ENCODE measurements at places on chromosomes 16 and 17.

DNA sequence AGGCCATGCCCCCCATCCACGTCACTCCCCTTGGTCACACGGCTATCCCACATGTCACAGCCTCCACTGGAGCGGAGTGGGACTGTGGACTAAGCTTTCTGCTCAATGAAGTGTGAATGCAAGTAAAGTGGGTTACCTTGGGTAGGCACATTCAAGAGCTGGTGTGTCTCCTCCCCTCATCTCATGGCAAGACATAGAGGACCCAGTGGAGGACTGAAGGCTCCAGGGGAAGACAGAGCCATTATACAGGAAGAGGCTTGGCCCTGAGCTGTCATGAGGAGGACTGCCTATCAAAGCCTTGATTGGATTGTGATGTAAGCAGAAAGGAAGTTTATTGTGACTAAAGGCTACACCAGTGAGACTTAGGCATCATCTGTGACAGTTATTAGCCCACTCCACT, 129.2 kb upstream of the CCL2 start:
- DNase-seq: no peak

GRCh38 chr17:56111706-56112485, 41.4 kb upstream of the ANKFN1 start:
- no peak for DNase-seq

DNA sequence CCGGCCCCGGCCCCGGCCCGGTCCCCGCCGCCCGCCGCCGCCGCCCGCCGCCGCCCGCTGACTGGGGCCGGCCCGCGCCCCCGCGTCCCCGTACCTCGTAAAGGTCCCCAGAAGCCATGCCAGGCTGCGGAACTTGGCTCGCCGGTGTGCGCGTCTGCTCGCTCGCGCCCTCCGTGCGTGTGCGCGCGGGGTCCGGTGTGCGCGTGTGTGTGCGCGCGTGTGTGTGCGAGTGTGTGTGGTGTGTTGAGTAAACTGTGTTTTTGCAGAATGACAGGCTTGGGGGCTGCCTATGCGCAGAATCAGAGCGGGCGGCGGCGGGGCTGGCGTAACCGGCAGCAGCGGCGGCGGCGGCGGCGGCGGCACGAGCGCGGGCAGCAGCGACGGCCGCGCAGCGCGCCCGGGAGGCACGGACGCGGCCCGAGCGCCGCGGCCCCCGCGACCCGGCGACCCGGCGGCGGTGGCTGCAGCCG, 307 bp downstream of the CDYL2 start:
- DNase-seq: no peak

- DNase-seq: no peak
These were observed 94.0 kb downstream of the MRTFB start for GRCh38 chr16:14164916-14165662.

GRCh38 chr16:86277221-86277620, 233.1 kb upstream of the FOXF1 start:
- no peak for DNase-seq

DNA sequence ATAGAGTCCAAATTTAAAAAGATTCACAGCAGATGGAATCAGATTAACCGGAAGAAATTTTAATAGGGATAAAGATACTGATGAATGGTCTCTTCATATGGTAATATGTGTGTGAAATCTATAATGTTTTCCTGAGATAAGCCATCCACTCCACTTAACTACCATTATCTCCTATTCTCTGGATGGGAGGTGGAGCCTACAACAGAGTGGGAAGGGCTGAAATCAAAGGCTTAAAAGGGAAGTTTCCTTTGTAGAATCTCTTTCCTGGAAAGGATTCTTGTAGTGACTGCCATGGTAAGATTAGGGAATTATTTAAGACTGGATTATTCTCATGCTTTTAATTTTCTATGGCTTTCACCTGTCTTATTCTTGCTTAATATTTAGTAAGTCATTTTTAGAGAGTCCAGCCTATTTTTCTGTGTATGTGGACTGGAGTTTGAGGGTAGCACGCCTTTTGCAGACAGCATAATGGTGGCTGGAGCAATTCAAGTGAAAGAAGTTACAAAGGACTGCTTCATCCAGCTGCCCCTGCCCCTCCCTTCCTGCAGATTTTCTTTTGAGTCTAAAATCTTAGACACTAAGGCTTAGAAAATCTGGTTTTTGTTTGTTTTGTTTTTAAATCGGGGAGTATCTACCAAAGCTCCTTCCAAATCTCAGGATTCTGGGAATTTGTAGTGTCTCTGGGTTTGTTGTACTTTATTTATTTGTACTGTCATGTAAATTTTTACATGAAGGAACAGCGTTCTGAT, 26.5 kb downstream of the KAT7 start:
- DNase-seq: no peak

DNA sequence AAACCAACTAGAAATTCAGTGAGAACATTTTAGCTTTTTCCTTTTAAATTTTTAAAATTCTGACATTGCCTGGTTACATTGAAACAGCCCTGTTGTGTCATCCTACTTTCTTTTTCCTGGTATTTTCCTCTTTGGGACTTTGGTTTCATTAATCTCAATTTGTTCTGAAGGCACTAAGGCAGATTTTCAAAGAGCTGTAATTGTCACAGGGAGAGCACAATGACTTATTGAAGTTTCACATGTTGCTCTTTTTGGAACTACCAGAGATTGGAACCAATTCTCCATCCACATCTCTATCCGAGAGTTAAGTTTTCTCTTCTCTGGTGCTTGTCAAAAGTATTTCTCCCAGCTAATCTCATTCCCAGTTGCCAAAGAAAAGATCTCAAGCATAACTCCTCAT, 144.7 kb upstream of the TBX2 start:
- no peak for DNase-seq

DNA sequence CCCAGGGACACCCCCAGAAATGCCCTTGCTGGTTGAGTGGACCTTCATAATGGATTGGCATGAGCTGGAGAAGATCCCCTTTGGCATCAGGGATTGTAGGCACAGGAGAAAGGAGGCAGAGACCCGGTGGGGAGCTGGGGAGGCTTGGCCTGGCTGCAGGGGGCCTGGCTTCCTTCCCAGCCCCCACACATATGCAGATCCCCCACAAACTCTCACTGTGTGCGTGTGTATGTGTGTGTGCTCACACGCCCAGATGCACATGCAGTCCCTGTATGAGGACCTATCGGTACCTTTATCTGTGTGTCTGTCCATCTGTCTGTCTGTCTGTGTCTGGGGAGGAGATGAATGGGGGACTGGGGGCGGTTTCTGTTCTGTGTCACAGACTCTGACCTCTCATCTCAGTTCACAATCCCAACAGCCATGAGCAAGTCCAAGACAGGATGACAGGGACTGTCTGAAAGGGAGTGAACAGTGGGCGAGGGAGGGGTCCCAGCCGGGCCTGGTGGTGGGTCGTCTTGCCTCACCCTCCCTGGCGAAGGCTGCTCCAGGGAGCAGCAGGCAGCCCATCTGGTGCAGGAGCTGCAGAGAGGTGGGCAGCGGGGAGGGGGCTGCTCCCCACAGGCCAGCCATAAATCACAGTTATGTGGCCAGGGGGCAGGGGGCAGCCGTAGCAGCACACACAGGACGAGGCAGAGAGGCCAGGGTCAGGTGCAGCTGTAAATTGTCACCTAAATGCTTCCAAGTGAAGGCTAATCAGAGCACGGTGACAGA, 46.7 kb upstream of the LHX1 start:
- DNase-seq: no peak

- DNase-seq: no peak
These were observed 19.2 kb downstream of the WFDC1 start for GRCh38 chr16:84313921-84314320.

DNA sequence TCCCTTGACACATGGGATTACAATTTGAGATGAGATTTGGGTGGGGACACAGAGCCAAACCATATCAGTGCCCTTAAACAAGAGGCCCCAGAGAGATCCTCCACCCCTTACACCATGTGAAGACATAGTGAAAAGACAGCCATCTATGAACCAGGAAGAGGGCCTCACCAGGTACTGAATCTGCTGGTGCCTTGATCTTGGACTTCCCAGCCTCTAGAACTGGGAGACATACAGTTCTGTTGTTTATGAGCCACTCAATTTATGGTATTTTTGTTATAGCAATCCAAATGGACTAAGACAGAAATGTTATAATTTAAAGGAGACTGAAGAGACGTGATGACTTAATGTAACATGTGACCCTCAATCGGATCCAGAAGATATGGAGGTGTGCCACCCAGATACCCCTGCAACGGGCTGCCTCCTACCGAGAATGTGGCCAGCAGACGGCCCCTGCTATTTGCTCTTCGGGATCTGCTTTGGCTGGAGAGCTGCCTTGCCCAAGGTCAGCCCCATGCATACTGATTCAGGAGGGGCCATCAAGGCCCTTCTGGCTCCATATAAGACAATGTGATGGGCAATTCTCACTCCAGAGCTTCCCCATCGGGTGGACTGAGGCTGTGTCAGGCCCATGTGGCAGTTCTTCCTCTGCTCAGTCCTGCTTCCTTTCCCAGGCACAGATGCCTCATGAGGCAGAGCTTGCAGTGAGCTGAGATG, 80.6 kb downstream of the NETO2 start:
- no peak for DNase-seq

DNA sequence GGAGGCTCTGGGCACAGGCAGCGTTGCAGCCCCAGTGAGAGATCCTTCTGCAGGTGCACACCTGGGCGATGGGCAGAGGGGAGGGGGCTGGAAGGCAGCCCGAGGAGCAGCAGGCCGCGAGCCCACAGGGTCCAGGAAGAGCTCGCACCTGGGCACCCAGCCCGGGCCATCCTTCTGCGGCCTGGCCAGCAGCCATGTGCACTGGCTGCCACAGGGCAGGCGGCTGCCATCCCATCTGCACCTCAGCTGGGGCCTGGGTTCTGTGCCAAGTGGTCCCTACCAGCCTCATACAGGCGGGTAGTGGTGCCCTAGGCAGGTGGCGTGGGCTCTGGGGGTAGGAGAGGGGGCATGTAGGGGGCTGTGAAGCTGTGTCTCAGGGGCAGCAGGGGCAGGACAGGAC, 197.2 kb downstream of the RBFOX3 start:
- DNase-seq: no peak

GRCh38 chr16:10608687-10609401, 28.4 kb upstream of the EMP2 start:
- no peak for DNase-seq

- no peak for DNase-seq
These were observed 145.5 kb upstream of the SOX9 start for GRCh38 chr17:71975331-71975801.

DNA sequence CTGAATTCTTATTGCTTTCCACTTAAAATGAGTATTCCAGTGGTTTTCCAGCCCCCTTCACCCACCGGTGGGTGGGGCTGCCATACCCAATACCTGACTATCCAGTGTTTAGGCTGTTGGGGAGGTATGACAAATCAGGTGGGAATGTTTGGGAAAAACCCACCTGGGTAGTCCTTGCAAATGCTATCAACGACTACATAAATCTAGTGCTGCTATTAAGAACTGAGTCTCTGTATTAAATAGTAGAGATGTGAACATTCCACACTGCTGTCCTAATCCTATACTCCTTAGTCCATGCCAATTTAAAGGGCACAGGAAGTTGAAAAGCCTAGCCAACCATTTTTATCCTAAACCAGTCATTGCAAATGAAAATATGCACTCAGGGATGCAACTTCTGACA, 126.6 kb downstream of the AXIN2 start:
- DNase-seq: no peak

DNA sequence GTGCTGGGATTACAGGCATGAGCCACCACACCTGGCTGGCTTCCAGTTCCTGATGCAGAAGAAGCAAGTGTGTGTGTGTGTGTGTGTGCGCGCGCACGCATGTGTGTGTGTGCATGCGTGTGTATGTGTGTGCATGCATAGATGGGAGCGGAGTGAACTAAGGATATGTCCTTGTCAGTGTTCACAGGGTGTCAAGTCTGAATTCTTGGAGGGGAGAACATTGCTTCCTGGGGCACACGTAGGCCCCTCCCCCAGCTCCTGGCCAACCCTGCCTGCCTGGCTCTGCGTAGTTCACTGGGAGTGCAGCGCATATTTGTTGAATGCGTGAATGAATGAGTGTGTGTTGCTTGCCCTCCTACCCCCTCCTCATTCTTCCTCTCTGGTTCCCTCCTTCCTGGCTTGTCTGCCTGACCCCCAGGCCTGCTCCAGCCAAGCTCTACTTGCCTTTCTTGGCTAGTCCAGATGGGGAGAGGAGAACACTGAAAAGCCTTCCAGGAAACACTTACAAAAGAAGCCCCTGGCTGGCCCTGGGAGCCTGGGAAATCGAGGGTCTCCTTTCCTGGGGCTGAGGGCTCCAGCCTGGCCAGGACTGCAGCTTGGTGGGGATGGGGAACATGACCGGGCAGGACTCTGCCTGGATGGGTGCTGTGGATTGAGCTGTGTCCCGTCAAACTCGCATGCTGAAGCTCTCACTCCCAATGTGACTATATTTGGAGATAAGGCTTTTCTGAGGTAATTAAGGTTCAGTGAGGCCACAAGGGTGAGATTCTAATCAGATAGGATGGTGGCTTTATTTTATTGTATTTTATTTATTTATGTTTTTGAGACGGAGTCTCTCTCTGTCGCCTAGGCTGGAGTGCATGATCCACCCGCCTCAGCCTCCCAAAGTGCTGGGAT, 27.9 kb downstream of the IGFBP4 start:
- no peak for DNase-seq

- DNase-seq: no peak
These were observed 23.9 kb upstream of the CAPNS2 start for GRCh38 chr16:55542459-55543082.

Measured in CMK (cell line).